ENCODE measurements at places on chromosomes 11 and 22. TPM values are rescaled to one million over a fixed set of nuclear protein-coding genes. Genes with fewer than 3 reads are reported as not detected.

MPZL2 gene
- 2.9 TPM for total RNA-seq

LMO2 gene
- total RNA-seq = 0.65 TPM

DNAJB7 gene
- total RNA-seq = not detected

CASP1 gene
- total RNA-seq = 15.8 TPM

CDC42EP1 gene
- total RNA-seq = 30.8 TPM
